Activated CD4-positive, alpha-beta T cell treated with anti-CD3 and anti-CD28 coated beads, Interleukin-2, amount 50 U/mL, for 24 hours (primary cell): ENCODE measurements at places on chromosomes 2 and 18.

DNA sequence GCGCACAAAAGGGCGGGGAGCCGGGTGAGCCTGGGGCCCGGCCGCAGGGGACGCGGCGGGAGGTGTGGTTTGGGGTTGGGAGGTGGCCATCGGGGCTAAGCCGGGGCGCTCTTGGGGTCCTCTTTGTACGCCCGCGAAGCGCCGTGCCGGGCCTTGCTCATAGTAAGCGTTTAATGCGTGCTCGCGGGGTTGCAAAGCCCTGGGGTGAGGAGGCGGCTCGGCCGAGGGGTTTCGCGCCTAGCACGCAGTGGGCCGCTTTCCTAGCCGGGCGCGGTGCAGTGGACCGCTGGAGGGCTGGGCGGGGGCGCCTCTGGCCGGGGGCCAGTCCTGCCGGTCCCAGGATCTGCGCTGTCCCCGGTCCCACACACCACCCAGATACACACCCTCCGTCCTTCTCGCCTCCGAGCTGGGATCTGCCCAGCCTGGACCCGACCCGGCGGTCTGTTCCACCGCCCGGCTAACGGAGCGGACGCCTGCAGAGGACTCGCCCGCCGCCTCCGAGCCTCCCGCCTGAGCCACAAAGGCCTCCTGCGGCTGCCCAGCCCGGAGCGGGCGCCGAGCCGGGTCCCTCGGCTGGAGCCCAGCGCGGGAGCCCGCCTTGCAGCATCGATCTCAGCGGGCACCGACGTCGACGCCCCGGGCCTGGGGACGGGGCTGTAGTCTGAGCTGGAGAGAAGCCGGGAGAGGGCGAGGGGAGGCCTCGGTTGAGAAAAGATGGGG lies 564 bp downstream of the DPYSL5 start:
- DNase-seq = no peak

- no peak for DNase-seq
These were observed 16.3 kb upstream of the GPR39 start for GRCh38 chr2:132400169-132400900.

GRCh38 chr18:22935431-22935830 lies 2.3 kb downstream of the RBBP8 start:
- DNase-seq = no peak

- no peak for DNase-seq
These were observed 989.7 kb upstream of the CRIM1 start for GRCh38 chr2:35365859-35366258.

DNA sequence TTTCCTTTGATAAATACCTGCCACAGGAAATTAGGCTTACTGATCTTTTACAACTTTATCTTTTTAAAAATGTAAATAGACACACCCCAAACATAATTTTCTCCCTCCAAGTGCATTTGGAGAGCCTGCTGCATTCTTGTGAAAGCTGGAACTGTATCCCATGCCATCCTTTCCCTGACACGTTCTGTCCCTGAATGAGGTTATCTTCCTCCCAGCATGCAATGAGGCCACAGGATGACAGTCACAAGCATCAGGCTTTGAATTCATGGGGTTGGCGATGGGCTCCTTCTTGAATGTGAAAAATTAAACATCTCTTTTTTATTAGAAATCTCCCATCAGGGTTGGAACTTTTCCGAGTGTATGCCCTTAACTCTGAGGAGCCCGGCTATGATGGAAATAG lies 77.8 kb downstream of the CTAGE1 start:
- no peak for DNase-seq

DNA sequence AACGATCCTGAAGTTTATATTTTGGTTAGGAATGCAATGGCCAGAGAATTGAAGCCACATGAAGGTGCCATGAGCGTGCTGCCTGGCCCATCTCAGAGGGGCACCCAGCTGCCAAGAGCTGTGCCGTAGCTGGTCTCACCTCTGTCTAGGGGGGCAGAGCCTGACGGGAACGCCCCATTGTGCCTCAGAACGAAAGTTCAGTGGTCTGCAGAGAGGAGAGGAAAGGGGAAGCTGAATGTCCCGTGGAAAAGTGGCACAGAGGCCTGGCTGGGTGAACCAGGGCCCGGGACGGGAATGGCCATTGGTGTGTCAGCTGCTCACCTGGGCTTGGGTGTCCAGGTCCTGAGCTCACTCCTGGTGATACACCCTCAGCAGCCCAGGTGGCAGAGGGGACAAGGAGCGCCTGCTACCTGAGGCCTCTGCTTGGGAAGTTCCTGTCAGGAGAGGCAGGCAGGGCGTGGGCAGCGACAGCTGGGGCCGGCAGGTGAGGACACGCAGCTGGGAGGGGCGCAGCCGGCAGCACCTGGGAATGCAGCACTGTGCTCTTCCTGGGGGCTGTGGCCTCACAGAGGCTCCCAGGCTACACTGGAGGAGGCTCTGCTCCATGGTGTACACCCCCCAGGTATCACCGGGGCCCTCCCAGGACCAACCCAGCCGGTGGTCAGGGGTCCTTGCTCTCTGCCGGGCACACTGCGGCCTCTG lies 67.3 kb downstream of the PARD6G start:
- DNase-seq = no peak

- no peak for DNase-seq
These were observed 283.4 kb downstream of the CLIP4 start for GRCh38 chr2:29398384-29399237.

DNA sequence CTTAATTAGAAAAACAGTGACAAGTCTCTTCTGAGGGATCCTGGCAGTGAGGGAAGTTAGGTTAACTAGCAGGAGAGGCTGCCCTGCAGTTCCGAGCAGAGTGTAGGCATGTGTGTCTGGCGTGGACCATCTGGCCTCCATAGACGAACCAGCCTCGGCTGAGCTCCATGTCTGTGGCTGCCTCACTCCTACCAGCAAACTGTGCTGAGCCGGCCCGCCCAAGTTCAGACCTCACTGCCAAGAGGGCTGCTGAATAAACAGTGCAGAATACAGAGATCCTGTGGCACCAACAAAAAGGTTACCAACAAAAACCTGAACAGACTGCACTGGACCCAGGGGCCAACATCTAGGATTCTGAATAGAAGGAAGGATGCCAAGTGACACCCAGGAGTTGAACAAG lies 27.3 kb downstream of the INO80C start:
- no peak for DNase-seq

DNA sequence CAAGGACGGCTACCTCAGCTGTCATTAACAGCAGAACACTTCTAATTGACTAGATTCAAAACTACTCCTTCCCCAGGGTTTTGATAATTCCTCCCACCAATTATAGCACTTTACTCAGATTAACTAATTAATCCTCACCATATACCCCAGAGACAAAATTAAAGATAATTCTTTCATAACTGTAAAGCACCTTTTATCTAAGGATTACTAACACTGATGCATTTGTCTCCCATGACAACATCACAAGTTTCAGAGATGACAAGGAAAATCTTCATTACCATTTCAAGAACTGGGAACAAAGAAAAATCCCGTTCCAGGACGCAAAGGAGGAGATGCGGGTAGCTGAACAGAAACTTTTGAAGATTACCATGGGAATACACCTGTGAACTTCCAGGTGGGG lies 129.4 kb upstream of the ITGA6 start:
- DNase-seq = no peak

GRCh38 chr2:226694586-226695284 lies 104.9 kb downstream of the IRS1 start:
- DNase-seq = no peak

DNA sequence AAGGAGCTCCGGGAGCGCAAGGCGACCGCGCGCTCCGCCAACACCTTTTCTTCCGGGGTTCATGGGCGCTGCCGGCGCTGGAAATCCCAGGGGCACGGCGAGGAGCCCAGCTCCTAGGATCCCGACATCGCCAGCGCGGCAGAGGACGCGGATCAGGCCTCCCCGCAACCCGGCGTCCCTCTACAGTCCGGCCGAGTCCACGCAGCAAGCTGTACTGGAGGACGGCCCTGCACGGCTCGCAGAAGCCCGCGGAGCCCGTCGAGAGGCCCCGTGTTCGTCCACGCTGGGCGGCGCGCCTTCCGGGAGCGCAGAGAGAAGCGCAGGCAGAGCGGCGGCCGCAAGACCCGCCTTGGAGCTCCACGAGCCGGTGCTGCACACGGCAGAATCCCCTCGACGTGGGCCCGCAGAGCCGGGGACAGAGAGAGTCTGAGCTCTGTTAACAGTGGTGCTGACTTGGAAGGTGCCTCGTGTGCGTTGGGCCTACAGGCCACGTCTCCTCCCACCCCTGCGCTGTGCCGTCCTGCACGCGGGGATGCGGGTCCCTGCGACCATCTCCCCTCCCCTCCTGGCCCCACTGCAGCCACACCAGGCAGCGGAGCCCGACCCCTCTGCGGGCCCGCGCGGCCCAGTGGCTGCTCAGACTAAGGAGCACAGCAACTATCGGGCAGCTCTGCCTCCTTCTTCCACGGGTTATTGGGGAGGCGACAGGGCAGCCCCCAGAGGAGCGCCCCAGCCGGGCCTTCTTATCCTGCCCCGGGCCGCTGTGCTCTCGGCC lies 28.1 kb upstream of the PTPN2 start:
- no peak for DNase-seq

DNA sequence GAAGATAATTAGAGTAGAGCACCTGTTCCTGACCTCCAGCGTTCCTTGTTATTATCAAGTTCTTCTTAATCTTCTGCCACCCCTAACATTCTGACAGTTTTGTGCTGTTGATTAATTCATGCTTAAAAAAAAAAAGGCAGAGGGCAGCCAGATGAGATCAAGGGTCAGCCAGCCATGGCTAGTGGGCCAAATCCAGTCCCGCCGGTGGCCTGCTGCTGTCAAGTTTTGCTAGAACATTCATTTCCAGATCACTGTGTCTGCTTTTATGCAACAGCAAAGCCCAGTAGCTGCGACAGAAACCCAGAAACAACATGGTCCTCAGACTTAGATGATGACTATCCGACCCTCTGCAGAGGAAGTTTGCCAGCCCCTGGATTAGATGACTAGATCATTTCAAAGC lies 101.6 kb downstream of the RNF144A start:
- DNase-seq = no peak

DNA sequence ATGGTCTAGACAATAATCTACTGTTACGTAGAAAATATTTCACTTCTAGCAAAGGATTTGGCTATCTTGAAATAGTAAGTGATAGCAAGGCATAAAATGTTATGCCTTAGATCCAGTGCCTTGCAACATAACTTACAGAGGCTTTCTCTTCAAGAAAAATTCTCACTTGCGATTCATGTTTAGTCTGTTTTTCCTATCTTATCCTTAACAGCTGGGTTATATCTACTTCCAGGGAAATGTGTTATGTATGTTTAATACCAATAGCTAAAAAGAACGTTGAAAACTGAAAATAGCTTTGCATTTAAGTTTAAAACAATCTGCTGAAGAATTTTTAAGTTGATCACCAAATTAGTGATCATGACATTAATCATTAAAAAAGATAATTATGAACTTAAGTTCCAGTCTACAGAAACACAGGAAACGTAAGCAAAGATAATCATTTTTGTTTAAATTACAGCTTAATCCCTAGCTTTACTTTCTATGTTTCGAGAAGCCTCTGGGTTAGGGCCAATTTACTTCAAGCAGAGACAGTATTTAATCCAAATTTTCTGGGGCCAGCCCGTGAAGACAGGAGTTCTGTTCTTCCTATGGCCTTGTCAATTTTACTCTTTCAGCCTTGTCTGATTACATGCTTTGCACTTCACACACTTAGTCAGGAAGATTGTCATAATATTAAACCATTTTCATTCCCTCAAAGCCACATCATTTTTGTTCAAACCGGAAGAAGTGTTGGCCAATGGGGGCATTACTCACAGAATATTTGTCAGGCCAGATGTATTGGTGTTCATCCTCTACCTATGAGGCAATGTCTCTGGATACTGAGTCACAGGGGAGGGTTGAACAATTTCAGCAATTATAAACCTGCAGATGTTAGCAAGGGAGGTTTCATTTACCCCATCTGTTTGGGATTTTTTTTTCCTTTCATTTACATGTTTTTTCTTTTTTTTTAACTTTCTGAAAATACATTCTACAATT lies 1132.9 kb upstream of the ZEB2 start:
- DNase-seq = no peak

DNA sequence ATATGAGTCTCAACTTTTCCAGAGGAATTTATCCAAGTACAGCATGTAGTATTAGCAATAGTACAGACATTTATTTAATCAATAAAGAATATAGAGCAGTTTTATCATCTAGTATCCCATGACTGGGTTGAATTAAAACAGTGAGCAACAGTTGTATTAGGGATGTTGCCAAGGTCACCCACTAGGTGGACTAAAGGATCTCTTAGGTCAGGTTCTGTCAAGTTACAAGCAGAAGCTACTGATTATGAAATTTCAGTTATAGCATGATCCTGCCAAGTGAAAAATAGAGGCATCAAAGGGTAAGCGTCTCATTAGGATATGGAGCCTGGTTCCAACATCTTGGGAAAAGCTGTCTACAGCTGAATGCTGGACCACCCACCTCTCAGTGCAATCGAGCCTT lies 52.1 kb upstream of the LAPTM4A start:
- no peak for DNase-seq

DNA sequence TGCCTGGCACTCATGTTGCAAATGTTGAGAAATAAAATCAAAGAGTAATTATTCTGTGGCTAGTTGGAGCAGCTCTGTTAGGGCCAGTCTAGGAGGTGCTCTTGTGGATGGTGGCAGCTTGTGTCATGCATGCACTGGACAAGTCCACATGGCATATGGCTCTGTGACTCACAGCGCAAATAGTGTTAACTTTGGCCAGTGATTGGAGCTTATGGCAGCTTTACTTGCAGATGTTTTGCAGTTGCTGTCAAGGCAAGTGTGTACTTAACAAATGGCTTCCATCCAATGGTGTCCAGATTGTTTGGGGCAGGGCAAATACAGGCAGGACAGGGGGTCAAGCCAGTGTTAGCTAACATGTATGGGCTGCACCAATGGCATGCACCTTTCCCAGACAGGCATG lies 26.1 kb upstream of the TMX3 start:
- DNase-seq = no peak

- DNase-seq = no peak
These were observed 105.6 kb downstream of the MAP4K4 start for GRCh38 chr2:101803128-101803527.

DNA sequence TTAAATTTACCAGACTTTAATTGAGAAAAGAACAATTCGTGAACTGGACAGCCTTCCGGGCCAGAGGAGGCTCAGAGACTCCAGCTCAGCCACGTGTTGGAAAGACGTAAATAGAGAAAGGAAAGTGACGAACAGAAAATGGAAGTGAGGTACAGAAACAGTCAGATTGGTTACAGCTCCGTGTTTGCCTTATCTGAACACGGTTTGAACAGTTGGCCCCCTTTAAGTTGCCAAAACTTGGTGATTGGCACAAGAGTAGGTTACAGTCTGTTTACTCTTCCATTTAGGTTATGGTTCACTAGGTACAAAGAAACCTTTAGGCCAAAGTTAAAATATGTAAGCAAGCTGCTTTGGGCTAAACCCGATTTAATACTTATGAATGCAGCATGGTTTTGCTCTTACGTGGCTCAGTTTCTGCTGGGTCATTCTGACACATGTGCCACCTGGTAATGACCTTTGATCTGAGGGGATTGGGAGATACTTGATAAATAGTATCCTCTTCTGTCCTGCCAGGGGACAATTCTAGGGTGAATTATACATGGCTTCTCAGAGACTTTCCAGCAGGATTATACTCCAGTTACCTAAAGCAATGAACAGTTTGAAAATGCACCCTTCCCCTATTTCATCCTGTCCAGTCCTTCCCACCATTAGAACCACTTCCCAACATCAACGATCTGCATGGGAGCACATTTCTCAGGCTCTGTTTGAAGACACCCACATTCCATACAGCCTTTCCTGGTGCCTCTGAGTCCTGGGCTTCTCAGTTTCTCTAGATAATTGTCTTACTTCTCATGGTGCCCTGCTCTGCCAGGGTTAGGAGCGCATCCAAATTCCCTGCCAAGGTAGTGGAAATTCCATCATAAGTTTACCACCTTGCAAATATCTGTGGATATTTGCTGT lies 65.1 kb upstream of the TGIF1 start:
- no peak for DNase-seq
